ENCODE measurements at places on chromosomes 2 and 18.

DNA sequence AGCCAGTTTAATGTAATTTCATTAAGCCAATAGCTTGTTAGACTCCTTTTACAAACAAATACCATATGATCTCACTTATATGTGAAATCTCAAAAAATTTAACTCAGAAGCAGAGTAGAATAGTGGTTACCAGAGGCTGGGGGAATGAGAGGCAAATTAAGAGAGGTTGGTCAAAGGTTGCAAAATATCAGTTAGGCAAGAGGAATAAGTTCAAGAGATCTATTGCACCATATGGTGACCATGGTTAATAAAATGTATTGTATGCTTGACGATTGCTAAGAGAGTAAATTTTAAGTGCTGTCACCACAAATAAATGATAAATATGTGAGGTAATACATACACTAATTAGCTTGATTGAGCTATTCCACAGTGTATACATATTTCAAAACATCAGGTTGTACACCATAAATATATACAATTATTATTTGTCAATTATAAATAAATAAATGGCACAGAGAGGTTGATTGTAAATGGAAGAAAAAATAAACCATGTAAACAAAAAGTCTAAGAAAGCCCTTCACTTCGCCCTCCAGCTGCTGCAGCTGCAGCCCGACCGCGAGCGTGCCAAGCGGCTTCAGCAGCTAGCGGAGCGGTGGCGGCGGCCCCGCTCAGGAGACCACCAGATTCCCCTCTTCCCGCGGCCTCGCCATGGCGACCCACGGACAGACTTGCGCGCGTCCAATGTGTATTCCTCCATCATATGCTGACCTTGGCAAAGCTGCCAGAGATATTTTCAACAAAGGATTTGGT, 23.0 kb upstream of the ACTR2 start:
- no peak for DNase-seq

DNA sequence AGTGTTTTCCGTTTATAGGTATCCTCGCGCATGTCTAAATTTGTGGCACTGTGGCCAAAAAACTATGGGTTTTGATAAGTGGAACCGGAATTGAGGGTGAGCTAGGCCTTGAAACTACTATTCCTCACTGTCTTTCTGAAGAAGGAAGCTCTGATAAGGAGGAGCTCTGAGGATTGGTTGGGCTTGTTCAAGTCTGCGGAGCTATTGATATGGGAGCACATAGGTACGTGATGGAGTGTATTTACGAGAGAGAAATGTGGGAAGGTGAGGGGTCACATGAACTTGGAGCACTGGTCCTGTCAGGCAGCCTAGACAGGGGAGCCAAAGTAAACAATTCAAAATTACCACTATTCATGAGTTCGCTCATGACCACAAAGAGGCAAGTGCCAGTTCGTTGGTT, 131.4 kb downstream of the BABAM2 start:
- no peak for DNase-seq

GRCh38 chr2:5316001-5316490, 376.1 kb upstream of the SOX11 start:
- DNase-seq: no peak

GRCh38 chr2:39625193-39625926, 40.4 kb upstream of the TMEM178A start:
- DNase-seq: no peak

GRCh38 chr2:224072541-224073188, 33.6 kb upstream of the SERPINE2 start:
- no peak for DNase-seq

- no peak for DNase-seq
These were observed 89.0 kb upstream of the TLK1 start for GRCh38 chr2:171249689-171250088.

DNA sequence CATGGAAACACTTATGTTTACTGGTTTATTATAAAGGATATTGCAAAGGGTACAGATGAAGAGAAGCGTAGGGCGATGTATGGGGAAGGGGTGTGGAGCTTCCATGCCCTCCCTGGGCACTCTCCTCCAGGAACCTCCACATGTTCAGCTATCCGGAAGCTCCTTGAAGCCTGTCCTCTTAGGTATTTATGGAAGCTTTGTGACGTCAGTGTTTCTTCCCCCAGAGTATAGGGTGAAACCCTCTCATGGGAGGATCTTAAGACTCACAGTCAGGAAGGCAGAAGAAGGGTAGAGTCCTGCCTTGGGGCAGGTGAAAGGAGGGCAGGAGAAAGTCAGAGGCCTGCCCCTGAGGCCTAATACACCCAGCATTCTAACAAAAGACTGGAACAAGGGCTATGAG, 61.3 kb upstream of the CREB1 start:
- no peak for DNase-seq

GRCh38 chr2:233079473-233079877, 19.3 kb downstream of the INPP5D start:
- DNase-seq: no peak

DNA sequence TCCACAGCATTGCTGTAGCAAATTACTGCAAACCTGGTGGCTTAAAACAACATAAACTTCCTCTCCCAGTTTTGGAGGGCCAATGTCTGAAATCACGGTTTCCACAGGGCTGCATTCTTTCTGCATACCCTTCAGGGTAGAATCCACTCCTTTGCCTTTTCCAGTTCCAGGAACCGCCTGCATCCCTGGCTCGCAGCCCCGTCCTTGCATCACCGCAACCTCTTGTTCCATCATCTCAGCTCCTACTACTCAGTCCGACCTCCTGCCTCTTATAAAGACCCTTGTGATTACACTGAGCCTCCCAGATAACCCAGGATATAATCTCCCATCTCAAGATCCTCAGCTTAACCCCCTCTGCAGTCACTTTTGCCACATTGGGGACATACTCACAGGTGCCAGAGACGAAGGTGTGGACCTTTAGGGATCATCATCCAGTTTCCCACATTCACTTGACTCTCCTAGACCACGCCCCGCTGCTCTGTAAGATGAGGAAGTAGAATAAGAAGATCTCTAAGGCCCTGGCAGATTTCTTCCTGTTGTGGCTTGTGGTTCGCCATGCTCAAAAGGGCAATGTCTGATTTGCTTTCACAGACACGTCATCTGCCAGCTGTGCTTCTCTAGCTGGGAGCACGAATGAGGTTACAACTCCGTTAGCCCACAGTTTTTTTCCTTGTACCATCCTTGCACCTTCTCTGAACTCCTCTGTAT, 103.6 kb upstream of the AGAP1 start:
- DNase-seq: no peak

DNA sequence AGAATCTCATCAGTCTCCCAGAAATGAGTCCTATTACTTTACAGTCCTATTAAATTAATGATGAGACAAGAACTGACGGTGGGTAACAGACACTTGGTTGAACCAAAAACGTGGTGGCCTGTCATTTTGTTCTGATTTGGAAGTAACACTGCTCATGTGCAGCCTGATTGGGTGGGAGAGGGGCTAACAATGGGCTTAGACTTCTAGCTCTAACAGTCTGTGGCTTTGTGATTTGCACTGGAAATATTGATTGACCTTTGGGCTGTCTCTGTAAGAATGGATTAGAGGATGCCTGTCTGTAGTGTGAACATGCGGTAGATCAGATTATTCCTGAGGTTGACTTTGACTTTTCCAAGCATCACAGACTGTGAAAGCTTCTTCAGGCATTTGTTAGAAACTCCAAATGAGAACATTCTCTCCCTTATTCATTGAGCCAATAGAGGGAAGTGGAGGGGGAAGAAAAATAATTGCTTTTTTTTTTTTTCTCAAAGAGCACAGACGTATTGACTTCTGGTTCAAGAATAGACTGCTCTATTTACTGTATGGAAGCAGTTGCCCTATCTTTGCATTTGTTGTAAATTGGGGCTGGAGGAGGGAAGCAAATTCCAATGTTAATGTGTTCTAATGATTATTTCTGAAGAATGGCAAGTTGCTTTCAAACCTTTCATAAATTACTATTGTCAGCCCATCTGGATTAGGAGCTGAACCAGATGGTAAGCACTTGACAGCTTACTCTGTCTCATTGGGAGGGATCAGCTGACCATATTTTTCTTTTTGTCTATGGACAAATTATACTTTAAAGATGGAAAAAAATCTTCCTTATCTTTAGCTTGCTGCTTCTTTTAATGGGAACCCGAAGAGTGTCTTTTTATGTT, 85.8 kb upstream of the TTN start:
- no peak for DNase-seq

DNA sequence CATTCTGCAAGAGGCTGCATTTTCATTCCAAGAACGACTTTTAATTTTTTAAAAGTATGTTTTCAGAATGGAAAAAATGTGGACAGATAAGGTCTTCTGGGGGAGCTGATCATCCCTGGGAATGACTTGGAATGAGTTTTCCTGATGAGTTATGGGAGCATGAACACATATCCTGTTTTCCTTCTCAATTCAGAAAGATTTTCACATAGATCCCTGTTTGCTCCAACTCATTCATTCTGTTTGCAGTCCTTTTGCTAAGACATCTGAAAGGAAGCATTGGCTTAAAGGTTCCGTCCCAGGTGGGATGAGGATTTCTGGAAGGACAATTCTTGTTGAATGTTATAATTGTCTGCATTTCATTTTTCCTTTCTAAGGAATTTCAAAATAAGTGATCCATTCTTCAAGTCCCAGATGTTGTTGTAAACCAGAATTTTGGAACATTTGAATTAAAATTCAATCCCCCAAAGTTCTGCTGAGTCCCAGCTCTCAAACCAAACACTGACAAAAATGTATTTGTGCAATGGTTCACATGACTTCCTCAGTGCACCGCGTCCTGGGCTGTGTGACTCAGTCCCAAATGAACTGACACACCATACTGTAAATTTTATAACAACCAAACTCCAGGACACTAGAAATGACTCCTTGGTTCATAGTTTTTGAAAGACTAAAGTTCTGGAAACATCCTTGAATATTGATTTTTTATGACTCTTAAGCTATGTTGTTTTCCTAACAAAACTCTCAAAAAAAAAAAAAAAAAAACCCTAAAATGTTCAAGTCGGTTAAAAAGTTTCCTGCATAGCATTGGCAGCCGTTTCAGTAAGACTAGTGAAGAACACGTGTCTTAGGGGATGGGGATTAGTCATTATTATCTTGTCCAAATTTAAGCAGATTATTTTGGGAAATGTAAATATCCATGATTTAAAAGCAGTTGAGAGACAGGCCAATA, 281.8 kb upstream of the TCF4 start:
- DNase-seq: no peak

- no peak for DNase-seq
These were observed 58.7 kb downstream of the PIGN start for GRCh38 chr18:62128157-62128556.

- no peak for DNase-seq
These were observed 117.3 kb downstream of the PIGN start for GRCh38 chr18:62069556-62069955.

- DNase-seq: no peak
These were observed 132.6 kb downstream of the VWC2L start for GRCh38 chr2:214543386-214543955.

DNA sequence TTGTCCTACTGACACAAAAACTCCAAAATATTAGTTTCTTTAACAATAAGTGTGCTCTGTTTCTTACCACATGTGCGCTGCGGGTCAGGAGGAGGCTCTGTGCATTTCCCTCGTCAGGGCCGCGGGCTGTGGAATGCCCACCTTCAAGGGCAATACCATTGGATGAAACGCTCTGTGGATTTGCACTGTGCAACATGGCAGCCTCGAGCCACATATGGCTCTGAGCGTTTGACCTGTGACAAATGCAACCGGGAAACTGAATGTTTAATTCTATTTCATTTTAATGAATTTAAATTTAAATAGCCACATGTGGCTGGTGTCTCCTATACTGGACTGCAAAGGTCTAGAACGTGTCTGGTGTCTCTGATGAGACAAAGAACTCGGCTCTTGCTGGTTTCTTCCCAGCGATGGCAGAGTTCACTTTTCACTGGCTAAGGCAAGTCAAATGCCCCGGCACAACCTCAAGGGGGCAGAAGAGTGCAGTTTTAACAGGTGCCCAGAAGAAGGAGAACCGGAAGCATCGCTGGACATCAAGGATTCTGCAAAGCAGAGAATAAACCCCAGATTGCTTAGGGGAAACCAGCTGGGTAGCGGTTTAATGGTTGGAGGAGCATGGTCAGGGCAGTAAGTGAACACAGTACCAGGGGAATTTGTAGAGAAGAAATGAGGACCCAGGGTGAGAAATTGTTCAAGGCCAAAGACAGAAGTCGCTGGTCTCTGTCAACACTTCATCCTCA, 37.0 kb upstream of the TMEM18 start:
- no peak for DNase-seq

DNA sequence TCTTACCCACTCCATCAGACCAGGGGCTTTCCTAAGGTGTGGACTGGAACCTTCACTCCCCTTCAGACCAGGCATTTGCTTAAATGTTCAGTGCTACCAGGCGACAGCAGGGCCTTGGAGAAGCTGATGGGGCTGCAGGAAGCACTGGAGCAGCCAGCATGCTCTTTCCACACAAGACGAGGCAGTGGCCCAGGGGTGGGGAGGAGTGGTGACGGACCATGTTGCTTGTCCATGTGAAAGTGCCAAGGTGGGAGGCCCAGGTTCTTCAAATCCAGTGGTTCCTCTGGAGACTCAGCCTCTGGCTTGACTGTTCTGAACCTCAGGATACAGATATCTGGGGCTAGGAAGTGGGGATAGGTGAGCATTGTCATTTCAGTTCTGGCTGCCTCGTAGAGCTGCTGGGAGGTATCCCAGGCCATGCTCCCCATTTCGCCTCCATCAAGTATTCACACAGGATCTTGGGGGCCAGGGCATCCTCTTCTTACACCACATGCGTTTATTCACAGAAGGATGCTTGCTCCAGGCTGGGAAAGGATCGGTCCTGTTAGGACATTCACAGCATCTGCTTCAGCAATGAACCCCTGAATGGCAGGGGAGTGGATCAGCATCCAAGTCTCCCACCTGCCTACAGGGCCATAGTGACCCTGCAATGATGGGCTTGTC, 62.2 kb downstream of the SFXN5 start:
- no peak for DNase-seq

DNA sequence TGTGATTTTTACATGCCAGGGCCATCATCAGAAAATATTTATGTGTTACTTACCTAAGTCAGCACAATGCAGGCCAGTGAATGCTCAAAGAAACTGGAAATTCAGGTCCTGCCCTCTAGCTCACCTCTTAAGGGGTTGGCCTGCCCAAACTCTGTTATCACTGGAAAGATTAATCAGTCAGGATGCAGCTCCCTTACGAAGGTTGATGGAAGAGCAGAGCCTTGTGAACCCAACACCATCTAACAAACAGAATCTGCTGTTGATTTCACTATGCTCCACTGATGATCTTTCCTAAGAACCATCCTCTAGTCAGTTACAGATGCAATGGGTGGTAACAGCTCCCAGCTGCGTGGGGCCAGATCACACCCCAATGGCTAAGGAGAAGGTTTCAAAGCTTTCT, 38.2 kb downstream of the SOX11 start:
- DNase-seq: no peak

DNA sequence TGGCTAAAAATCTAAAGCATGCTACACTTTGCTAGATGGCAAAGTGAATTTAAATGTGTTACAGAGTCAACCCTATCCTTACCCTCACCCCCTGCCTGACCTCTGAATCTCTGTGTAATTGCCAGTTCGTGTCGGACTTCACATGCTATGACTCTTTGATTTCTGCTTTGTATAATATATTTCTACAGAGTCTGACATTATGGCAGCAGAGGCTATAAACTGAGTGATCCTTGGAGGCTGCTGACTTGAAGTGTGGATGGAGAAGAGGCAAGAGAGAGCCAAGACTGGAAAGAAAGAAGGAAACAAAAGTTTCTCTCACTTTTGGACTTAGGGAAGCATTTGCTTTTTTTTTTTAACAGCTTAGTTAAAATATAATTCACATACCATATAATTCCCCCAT, 89.9 kb upstream of the CYP26B1 start:
- no peak for DNase-seq

- DNase-seq: no peak
These were observed 44.5 kb upstream of the RMDN2 start for GRCh38 chr2:37880551-37880950.
